ENCODE measurements at places on chromosomes 1 and 21.

- DNase-seq = no peak
Measured at GRCh38 chr1:215133532-215133931, 51.0 kb downstream of the KCNK2 start.

- DNase-seq = no peak
Measured at GRCh38 chr21:38186661-38187270, 70.0 kb upstream of the KCNJ15 start.

- DNase-seq = no peak
Measured at GRCh38 chr1:1779320-1779675, 1.0 kb upstream of the NADK start.

GRCh38 chr1:200458780-200459179 is 48.9 kb upstream of the ZNF281 start:
- no peak for DNase-seq

DNA sequence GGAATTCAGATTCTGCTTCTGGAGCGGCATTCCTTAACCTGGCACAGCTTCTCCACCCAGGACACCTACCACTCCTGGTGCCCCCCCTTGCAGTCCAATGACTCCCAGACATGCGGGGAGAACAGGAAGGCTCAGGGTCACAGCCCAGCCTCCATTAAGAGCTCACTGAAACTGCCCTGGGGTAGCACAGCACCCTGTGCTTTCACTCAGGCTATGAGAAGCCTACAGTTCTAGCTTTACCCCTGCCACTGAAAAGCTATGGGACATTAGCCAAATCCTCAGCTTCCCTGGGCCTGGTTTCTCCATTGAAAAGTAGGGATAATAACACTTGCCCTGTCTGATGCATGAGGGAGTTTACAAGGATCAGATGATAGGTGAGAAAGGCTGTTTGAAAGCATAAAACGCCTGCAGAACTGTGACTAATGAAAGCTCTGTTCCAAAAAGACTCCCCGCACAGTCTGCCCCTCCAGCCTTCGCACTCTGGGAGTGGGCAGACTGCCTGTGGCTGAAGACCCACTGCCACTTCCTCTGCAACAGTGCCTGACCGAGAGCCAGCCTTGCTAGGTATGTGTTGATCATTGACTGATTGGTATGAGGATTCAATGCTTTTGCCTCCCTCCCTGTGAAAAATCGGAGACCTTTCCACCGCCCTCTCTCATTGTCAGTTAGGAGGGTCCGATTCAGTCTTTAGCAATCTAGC is 2.7 kb upstream of the CLDN19 start:
- no peak for DNase-seq

DNA sequence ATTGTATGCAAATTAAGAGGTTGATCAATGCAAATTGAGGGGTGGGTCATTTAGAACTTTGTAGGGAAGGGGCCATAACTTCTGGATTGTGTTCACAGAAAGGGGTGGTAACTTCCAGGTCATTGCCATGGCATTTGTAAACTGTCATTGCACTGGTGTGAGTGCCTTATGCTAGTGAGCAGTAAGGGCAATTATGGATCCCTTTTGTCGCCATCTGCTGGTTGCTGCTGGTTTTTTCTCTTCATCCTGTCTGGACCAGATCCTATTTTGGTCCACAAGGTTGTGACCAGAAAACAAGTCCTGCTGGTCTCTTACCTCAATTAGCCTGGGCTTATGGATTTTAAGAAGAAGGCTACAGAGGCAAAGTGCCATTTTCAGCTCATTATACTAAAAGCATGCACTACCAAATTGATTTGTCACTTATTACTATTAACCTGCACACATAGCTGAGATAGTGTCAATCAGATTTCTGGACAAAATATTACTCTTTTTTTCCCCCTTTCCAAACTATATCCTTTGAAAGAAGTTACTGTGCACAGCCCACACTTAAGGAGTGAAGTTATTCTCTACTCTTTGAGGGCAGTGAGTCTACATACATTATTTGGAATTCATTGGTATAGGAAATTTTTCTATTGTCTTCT is 196.2 kb downstream of the ZC3H11B start:
- no peak for DNase-seq

- no peak for DNase-seq
Measured at GRCh38 chr1:75901371-75901770, 30.8 kb downstream of the ASB17 start.

GRCh38 chr1:167412920-167413319 is 105.4 kb downstream of the CD247 start:
- DNase-seq = no peak

GRCh38 chr1:145891587-145892485 is 6.2 kb upstream of the ANKRD35 start:
- no peak for DNase-seq

GRCh38 chr1:74205266-74205665 is 7.2 kb downstream of the FPGT start:
- no peak for DNase-seq

GRCh38 chr1:167161242-167161641 is 59.4 kb upstream of the POU2F1 start:
- no peak for DNase-seq

DNA sequence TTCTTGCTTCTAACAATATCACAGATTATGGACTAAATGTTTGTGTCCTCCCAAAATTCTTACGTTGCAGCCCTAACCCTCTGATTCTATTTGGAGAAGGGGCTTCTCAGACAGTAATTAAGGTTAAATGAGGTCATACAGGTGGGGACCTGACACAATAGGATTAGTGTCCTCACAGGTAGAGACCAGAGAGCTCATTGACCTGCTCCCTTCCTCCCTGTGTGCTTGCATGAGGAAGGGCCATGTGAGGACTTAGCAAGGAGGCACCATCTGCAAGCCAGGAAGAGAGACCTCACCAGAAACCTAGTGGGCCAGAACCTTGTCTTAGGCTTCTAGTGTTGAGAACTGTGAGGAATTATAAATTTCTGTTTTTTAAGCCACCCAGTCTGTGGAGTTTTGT is 322.6 kb downstream of the SMYD3 start:
- DNase-seq = no peak

DNA sequence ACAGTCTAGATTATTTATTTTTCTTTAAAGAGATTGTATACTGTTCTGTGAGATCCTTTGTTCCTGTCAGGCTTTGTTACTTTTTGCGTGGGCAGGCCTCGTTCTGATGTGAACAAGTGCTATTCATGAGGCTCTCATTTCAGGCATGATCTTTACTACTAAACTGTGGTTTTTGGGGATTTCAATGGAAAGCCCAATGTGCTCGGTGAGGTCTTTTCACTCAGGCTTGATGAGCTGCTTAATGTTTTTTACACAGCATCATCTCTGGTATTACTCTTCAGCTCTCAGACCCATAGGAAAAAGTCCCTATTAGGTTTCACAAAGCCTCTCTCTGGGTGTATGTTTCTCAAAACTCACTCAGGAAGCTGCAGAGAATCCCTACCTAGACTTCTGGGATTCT is 419.4 kb downstream of the GPATCH2 start:
- no peak for DNase-seq

GRCh38 chr1:117142200-117142599 is 20.7 kb upstream of the TRIM45 start:
- no peak for DNase-seq

DNA sequence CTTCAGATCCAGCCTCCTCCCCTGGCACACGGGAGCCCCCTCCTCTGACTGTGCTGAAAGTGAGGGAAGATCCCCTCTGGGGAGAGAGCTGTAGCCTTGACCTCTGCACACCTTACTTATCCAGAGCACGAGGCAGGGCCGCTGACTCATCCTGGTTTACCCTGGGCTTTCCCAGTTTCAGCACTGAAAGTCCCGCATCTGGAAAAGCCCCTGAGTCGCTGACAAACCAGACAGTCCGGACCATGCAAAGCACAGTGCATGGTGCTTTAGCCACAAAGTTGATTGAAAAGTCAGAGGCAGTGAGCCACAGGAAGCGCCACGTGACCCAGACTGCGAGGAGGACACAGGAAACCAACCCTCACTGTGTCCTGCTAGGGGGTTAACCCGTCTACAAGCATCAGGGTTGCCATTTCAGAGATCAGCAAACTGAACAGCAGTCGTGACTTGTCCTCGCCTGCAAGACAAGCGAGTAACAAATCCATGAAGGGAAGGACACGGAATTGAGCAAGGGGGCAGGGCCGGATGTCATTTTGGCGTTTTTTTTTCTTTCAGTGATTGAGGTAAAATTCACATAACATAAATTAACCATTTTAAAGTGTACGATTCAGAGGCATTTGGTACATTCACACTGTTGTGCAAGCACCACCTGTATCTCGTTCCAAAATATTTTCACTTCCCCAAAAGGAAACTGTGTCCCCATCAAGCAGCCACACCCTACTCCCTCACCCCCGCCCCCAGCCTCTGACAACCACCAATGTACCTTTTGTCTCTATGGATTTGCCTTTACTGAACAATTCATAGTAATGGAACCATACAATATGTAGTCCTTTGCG is 19.9 kb upstream of the IFNGR2 start:
- peak; percentile 45 for DNase-seq

GRCh38 chr1:246214708-246215509 is 292.2 kb downstream of the SMYD3 start:
- no peak for DNase-seq

GRCh38 chr21:39097981-39098380 is 85.3 kb downstream of the PSMG1 start:
- no peak for DNase-seq

- DNase-seq = no peak
Measured at GRCh38 chr1:151711044-151711800, 5.4 kb downstream of the CELF3 start.

GRCh38 chr1:179055937-179056336 is 25.9 kb upstream of the TOR3A start:
- no peak for DNase-seq

DNA sequence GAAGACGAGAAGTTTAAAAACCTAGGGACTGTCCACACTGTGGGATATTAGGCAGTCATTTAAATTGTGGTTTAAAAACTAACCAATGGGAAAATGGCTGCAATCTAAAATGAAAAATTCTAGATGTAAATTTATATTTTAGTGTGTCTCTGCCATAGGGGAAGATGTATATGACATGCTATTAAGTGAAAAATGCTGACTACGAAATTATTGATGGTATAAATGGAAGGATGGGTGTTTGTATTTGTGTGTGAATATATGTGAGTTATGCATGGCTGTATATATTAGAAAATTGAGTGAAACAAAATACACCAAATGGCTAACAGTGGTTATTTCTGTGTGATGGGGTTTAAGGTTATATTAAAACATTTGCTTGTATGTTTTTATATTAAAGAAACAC is 260.7 kb downstream of the AJAP1 start:
- no peak for DNase-seq

DNA sequence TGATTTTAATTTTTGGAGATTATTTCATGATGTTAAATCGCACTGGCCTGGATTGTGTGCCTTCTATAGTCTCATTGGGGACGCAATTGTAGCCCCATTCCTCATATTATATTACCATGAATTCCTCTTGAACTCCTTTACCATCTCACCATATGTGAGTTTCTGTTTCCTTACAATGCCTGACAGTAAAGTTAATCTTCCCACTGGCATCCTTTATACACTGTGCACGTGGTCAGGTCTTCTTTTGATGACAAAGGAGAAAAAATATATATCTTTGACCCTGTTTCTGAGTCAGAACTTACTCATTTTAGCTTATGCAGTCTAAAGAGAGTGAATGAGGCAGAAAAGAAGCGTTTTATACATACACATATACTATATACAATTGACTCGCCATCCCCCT is 774 bp upstream of the ABL2 start:
- DNase-seq = no peak

DNA sequence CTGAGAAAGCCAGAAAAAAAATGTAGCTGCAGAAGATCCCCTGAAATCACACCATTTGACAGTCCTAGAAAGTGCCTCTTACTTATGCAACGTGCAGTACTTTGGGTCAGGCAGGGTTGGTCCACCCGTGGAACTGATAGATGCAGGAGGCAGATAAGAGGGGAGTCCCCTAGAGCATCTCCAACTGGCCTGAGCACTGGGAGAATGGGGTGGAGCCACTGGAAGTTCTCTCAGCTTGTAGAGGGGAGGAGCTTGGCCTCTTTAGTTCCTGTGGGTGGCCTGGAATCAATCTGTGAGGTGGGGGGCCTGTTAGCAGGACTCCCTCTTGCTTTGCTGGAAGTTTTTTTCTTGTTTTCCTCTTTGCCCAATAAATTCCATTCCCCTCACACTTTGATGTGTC is 335.7 kb upstream of the NCAM2 start:
- DNase-seq = no peak

GRCh38 chr1:10494754-10495474 is 20.2 kb downstream of the PEX14 start:
- DNase-seq = peak; percentile 62

DNA sequence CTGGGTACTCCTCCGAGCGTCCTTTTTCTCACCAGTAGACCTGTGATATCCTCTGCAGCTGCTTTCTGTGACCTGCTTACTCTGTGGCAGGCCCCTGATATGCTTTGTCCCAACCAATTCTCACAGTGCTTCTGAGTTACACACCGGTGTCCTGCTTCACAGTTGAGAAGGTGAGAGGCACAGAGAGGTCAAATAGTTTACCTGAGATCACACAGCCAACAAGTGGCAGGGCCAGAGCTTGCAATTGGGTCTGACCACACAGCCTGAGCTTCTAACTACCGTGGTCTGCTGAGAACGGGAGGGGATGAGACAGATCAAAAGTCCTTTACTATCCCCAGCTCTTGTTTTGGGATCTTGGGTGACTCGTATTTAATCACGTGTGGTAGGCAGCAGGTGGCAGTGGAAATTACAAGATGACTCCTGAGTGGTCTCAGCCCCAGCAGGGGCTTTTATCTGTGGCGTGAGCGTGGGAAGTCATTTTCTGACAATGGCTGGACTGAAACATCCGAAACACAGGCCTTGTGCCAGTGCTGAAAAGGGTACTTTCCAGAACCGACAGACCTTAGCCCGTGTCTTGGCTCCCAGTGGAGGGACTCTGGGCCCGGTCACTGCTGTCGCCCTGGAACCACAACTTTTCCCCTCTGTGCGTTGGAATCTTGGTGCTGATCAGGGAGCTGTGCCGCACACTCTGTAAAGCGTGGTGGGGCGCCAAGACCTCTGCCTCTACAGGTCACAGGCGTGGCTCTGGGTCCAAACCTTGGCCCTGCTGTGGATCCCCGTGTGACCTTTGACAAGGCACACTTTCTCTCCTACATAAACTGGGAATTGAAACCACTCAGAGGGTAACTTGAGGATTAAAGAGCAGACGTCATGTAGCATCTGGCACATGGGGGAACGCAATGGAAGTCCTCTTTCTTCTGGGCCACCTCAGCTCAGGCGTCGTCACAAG is 11.9 kb downstream of the THEMIS2 start:
- DNase-seq = no peak
